ENCODE measurements at places on chromosomes 3 and 15.

DNA sequence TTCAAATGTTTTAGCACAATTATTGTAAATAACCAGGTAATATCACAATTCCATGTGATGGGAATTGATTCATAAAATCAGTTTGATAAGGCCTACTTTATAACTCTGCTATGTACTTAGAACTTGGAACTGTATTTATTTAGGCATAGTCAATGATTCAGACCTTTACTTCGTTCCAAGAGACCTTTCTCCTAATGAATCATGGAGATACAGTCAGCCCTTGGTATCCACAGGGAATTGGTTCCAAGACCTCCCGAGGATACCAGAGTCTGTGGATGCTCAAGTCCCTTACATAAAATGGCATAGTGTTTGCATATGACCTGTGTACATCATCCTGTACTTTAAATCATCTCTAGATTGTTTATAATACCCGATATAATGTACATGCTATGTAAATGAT, 60.8 kb upstream of the UMPS start:
- no peak for DNase-seq

DNA sequence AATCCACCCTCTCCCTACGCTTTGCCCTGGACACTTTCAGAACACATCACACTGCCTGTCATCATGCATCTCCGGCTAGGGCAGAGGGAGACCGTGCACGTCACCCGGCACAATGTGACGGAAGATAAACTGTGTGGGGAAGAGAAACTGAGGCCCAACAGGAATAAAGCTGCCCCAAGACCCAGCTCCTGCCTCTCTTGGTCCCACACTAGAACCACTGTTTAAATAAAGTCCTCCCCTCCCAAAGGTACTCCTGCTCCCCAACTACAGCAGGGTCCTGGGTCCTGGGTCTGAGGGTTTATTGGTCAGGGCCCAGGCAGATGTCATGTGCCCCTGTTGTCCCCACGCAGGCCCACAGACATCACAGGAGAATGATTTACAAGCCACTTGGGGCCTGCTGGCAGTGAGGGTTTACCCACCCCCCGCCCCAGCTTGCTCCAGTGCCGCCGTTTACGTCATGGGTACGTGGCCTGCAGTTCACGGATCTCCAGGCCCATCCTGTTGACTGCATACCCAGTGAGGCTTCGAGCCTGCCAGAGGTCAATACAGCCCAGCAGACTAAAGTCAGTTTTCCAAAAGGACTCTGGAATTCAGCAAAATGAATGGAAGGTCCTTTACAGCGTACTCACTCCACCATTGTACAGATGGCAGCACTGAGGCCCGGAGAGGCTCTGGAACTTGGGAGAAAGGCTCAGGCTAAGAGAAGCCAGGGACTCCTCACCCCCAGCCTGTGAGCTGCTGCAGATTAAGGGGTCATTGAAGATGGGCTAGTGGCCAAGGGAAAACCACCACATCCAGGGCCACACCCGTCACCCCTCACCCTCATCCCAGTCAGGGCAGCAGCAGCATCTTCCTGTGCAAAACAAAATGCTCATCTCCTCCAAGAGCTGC, 23.2 kb downstream of the ALS2CL start:
- DNase-seq = no peak

DNA sequence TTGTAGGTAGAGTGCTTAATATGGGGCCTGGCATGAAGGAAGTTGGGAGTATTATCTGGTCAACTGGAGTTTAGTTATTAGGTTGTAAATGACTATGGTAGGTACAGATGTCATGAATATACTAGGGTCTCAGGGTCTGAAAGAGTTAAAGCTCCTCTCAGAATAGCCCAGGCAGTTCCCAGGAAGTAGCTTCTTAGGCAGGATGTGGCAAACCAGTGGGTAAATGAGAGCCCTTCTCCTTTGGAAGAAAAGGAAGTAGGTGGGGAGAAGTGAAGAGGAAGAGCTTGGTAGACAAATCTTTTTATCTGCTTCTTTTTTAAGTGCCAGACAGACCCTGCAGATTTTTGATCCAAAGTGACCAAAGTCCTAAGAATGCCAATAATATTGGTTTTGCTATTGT, 24.5 kb downstream of the MAP2K1 start:
- DNase-seq = no peak

GRCh38 chr15:66072616-66073361, 180.8 kb downstream of the MEGF11 start:
- DNase-seq = no peak

DNA sequence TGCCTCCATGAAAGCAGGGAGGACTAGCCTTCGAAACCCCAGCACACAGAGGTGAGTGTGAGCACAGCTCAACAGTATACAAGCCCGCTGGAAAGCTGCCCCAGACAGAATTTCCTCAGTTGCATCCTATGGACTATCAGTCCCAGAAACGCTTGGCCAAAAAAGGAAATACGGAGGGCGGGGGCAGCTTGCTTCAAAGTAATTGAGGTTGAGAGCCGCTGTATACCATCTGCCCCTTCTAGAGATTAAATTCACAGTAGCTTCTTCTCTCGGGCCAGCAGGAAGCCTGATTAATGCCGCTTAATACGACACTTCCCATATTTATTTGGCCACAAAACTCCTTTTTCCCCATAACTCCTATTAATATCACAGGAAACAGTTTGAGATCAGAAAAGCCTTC, 88.7 kb downstream of the LIPC start:
- no peak for DNase-seq

DNA sequence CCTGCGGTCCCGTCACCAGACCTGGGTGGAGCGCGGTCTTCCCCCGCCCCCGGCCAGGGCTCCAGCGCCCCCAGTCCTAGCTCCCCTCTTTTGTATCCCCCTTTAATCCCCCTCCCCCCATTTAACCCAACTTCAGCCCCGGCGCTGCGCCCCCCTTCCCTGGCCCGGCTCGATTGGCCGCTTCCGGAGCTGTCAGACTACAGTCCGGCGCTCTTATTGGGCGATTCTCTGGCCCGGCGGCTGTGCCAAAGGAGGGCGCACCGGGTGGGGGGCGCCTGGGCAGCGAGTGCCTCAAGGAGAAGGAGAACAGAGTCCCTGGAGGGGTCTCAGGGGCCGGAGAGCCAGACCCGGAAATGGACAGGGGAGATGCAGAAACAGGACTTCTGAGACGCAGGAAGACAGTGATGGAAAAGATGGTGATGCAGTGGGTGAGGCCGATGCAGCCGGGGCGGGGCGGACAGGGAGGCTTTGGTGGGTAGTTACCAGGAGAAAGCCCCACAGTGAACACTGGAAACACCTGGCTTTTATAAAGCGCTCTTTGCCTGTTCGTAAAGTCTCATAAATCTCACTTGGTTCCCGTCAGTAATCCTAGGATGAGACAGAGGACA, 1.2 kb upstream of the ADCY5 start:
- DNase-seq = no peak

DNA sequence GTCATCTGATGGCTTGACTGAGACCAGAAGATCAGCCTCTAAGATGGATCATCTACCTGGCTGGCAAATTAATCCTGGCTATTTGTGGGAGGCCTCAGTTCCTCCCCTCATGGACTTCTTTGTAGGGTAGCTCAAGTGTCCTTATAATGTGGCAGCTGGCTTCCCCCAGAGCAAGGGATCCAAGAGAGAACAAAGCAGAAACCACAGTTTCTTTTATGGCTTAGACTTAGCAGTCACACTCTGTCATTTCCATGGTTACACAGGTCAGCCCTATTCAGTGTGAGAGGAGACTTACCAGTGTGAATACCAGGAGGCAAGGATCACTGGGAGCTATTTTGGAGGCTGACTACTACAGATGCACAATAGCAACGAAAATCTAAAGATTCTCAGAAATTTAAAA, 15.3 kb upstream of the ARL14 start:
- DNase-seq = no peak
